ENCODE measurements at places on chromosomes 1 and 21.

GRCh38 chr1:119686661-119687060, 25.1 kb upstream of the PHGDH start:
- no peak for DNase-seq

GRCh38 chr1:150609732-150610131, 19.7 kb downstream of the ENSA start:
- no peak for DNase-seq

GRCh38 chr21:46634966-46635323, 529 bp upstream of the PRMT2 start:
- no peak for DNase-seq

DNA sequence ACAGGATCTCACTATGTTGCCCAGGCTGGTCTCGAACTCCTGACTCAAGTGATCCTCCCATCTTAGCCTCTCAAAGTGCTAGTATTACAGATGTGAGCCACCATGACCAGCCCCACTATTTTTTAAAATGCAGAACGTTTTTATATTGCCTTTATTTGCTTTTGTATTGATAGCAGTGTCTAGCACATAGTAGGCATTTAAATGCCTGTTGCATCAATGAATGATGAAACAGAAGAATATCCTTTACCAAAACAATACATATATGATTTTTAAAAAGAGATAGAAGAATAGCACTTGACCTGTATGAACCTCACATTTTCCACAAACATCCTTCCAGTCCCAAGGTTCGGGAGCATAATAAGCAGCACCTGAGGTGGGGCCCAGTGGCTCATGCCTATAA, 16.5 kb upstream of the FRRS1 start:
- DNase-seq = no peak

GRCh38 chr1:189185097-189185496, 1292.6 kb downstream of the BRINP3 start:
- no peak for DNase-seq

- DNase-seq = no peak
Measured at GRCh38 chr1:41328001-41328615, 33.1 kb upstream of the FOXO6 start.

- DNase-seq = no peak
Measured at GRCh38 chr1:186420923-186421322, 40.0 kb downstream of the PDC start.

DNA sequence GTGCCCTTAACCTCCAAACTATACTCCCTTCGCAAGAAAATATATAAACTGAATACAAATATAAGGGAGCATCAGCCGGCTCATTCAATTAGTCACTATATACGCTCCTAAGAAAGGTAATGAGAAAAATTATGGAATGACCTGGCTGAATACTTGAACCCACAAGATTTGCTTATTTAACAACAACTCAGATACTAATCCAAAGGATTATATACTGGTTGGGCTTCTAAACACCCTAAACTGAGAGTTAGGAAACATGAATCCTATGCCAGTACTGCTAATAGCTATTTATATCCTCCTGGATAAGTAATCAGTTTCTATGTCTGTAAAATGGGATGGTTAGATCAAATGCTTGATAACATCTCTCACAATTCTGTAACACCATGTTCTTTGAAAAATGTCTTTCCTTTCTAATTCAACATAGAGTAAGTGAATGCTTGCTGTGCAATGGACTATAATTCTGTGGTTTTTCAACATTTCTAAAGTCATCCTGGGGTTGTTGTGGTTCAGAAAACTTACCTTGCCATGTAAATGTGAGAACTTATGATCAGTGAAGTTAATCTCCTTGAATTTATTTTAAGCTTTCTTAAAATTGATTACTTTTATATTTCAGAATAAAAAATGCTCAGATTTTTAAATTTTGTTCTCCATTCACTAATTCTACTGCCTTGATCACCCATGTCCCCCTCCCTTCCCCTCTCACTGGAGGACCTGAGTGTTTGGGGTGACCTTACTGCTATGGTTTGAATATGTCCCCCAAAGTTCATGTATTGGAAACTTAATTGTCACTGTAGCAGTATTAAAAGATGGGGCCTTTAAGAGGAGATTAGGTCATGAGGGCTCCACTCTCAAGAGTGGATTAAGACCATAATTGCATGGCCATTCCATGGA, 14.5 kb downstream of the DUSP10 start:
- DNase-seq = no peak

- DNase-seq = no peak
Measured at GRCh38 chr1:180167021-180167701, 12.5 kb downstream of the QSOX1 start.

- no peak for DNase-seq
Measured at GRCh38 chr1:57835620-57836019, 411.8 kb upstream of the DAB1 start.

DNA sequence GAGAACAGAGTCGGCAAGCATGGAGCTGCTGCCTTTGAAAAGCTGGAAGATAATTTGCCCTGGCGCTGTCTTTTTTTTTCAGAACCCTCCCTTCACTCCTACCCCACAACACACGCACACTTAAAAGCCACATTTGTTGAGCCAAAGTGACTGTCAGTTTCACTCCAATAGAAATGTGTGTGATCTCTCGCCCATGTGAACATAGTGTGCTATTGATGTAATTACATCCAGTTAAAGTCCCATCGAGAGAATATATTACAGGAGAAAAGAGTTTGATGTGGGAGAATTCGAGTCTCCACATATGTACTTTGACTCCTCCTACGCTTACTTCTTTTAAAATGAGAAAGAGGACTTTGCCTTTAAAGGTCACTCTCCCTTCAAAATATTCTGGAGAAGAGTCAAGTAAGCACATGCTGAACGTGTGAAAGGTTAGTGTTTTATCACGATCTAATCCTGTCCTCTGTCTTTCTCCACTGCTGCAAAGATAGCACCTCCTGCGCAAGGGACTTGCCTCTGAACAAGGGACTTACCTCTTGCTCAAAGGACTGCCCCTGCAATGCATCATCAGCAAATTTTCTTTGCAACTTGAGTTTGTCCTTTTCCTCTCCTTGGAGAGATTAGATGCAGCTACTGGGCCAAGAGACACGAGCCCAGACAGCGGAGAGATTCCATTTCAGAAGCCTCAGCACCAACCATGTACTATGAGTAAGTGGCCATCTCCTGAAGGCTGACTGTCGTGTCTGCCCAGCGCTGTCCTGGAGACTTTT, 613.9 kb downstream of the PTPRU start:
- no peak for DNase-seq

- DNase-seq = no peak
Measured at GRCh38 chr1:193221651-193222050, 35.2 kb upstream of the B3GALT2 start.

- DNase-seq = no peak
Measured at GRCh38 chr1:234659538-234659937, 49.6 kb upstream of the IRF2BP2 start.

DNA sequence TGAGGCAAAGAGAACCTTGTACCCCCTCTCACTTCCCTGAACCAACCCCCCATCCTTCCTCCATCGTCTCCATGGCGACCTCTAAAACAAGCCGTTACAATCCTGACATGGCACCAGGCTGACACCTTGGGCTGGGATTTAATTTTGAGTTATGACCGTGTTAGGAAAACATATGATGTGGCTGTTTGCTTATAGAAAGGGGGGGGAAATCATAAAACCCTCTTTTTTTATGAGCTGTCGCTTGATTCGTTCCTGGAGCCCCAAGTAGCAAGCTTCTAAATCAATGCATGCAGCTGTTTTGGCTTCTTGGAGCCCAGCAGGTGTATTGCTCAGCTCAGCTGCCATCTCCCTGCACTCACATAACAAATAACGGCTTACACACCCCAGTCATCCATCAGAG, 301.2 kb upstream of the SPAG17 start:
- no peak for DNase-seq

GRCh38 chr1:226403201-226404034, 4.5 kb downstream of the PARP1 start:
- no peak for DNase-seq

DNA sequence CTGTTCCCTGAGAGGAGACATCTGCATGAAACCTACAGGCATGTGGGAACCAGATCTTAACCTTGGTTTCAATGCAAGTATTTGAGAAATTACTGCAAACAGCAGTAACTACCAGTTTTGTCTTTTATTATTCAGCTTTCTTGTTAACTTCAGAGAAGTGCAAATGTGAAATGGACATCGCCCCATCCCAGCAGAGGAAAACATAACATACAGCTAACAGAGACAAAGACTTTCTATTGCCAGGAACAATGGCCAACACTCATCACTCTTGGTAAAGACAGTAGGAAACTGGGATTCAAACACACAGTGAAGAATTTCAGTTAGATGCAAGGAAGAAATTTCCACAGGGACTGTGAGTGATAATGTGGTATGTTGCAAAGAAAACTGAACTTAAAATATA, 115.1 kb downstream of the SLC30A10 start:
- no peak for DNase-seq

DNA sequence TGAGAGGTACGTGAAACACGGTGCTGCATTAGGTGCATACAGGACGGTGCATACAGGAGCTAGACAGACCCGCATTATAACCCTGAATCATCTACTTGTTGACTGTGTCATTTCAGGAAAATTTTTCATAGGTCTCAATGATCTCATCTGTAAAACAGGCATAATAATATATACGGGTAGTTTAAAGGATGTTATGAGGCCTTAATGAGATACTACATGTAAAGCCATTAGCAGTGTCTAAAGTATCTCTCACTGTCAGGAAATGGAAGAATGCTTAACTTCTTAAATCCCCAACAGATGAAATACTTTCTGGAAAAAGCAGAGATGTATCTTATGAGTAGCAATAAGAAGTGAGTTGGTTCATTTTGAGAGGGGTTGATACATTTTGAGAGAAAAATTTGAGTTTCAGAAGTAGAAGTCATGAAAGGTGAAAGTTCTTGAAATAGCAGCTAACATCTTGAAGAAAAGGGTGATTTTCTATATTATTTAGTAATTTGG, 669.6 kb downstream of the PTPRC start:
- no peak for DNase-seq

GRCh38 chr1:39842030-39842678, 41.1 kb downstream of the TRIT1 start:
- no peak for DNase-seq

- no peak for DNase-seq
Measured at GRCh38 chr21:31505975-31506374, 153.5 kb upstream of the SOD1 start.

DNA sequence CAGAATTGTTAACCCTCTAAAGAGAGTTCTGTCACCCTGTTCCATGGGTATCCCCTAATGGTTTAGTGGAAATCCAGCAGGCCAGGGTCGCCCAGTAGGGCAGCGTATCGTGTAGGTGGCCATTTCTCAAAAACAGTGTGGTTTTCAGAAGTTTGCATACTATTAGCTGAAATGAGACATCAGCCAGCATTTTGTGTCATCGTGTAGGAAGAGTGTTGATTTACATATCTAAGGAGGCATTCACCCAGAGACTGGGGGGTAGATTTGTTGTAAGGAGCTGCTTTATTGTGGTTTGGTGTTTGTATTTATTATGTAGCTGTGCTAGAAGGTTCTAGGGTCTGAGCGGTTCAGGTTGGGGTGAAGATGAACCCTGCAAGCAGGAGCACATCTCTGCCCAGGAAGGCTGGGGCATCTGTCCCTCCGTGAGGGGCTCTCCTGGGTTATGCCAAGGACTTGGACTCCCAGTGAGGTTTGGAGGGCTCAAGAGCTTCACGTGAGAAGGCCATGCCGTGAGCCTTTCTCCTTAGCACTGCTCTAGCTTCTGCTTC, 174.4 kb downstream of the PGBD5 start:
- DNase-seq = no peak

DNA sequence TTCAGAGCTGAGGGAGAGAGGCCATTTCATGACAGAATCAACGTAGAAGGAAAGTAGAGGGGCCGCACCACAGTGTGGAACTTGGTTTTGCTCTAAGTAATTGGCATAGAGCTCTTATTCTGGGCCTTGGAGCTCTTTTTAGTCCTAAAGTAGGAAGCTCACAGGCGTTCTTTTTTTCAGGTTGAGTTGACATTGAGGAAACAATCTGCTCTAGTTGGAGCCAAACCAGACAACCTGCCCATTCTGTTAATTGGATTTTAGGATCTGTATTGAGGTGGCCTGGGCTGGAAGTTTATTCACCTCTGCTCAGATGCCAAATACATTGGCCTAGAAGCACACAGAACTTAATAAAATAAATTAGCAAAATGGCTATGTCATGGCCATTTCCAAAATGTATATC, 1093.9 kb downstream of the ADGRL2 start:
- no peak for DNase-seq

DNA sequence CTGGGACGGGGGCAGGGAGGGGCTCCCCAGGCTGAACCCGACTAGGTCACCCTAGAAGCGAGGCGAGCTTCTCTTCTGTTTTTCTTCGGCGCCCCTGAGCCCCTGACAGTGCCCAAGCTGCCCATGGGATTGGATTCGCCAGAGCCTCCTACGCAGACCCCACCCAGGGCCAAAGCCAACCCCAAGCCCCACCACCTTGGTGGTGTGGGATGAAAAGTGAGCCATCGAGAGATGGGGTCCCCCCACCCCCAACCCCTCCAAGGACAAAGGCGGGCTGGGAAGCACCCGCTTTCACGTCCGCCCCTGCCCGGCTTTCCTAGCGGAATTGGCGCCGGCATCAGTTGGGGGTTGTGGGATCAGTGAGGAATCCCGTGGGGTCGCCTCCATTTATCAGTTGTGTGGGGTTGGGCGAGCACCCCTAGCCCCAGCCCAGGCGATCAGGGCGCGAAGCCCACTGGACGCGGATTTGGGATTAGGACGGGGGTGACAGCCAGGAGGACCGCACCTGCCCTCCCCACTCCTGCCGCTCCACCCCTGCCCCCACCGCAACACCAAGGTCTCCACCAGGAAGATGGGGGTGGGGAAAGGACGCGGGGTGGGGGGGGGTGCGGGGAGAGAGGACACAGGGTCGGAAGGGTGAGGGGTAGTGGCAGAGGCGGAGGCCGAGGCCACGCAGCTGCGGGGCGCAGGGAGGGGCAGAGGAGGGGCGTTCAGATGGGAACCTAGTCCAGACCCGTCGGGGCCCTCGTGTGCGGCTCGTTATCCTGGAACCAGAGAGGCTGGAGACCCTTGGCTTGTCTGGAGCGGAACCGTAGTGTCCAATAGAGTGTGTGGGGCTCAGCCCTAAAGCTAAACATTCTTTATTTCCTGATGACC, 4.4 kb downstream of the TSPEAR start:
- peak; percentile 19 for DNase-seq

DNA sequence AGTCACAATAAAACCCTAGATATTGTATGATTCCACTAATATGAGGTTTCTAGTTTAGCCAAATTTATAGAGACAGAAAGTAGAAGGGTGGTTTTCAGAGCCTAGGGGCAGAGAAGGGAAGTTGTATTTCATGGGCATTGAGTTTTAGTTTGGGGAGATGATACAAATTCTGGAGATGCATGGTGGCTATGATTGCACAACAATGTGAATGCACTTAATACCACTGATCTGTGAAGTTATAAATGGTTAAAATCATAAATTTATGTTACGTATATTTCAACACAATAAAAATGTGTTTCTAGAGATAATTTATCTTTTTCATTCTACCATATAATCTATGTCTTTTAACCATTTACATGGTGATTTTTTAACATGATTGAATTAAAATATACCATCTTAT, 779.3 kb upstream of the BRINP3 start:
- DNase-seq = no peak
